ENCODE measurements at places on chromosomes 16 and 17. TPM values are rescaled to one million over a fixed set of nuclear protein-coding genes. Genes with fewer than 3 reads are reported as not detected.

CCL13 gene
- not detected for total RNA-seq

TIGD7 gene
- 4.8 TPM for total RNA-seq

SLFN14 gene
- total RNA-seq = 0.14 TPM

LDHD gene
- total RNA-seq = not detected

SLC9A5 gene
- total RNA-seq = 6.1 TPM

- DNase-seq = no peak
- H3K36me3 ChIP-seq = peaks cover 17% of the 10 kb centered on the region
- peaks cover 52% of the 10 kb centered on the region for H3K4me1 ChIP-seq
- H3K4me3 ChIP-seq = no peak overlapping the region
Observed at GRCh38 chr17:74746376-74746775, 2.1 kb upstream of the NHERF1 start.

DNA sequence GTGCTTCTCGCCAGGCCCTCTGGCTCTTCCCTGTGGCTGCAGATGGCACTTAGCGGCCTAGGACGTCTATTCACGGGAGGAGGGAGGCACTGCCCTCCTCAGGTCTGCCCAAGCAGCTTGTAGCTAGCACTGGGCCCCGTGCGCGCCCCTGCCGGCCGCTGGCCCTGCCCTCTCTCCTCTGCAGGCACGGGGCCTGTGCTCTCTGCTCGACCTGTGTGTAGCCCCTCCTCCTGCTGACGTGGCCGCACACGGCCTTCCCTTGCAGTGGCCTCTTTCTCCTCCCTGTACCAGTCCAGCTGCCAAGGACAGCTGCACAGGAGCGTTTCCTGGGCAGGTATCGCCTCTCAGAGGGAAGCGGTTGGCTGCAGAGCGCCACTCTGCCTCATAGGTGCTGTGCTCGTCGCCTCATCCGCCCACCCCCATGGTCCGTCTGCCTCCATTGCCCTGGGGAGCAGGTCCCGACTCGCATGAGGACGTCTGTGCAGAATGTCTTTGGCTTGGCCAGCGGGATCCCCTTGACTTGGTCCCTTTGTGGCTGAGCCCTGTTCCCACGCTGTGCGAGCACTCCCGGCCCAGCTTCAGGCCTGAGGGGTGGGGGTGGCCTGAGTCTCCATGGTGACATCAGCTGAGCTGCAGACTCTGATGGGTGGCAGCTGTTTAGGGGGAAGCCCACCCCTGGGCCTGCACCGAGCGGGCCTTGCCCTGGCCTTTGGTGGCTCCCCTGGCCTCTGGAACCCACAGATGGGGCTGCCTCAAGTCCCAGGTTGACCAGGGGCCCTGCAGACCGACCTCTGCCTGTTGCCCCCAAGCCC is 34.6 kb downstream of the TSC2 start:
- peaks cover 2% of the 10 kb centered on the region for H3K4me1 ChIP-seq
- H3K36me3 ChIP-seq = no peaks in the 10 kb centered on the region
- DNase-seq = no peak
- H3K4me3 ChIP-seq = no peak overlapping the region
- no peaks in the 10 kb centered on the region for H3K27me3 ChIP-seq

GRCh38 chr17:69142175-69142802 is 594 bp upstream of the ABCA6 start:
- H3K27me3 ChIP-seq = peaks cover 3% of the 10 kb centered on the region
- H3K36me3 ChIP-seq = no peaks in the 10 kb centered on the region
- no peak overlapping the region for H3K4me3 ChIP-seq
- no peak for DNase-seq
- H3K27ac ChIP-seq = no peak overlapping the region
- H3K4me1 ChIP-seq = no peaks in the 10 kb centered on the region

DNA sequence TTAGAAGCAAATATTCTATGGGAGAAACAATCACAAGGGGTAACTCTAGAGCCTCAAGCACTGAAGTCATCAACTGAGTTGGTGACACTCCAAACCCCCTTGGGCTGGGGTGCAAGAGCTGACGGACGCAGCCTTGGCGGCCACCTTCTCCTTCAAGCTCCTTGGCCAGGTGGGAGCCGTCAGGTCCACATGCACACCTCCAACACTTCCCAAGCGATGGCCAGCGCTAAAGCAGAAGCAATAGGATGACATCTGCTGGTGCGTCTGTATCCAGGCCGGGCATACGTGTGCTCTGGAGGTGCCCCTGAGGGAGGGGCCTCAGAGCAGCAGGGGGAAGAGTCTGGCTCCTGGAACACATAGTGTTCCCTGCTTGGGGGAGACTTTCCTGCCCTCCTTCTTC is 12.2 kb upstream of the FOXJ1 start:
- H3K36me3 ChIP-seq = peaks cover 34% of the 10 kb centered on the region
- H3K4me1 ChIP-seq = peaks cover 45% of the 10 kb centered on the region

- H3K4me3 ChIP-seq = no peak overlapping the region
- no peak for DNase-seq
- H3K27me3 ChIP-seq = peaks cover 26% of the 10 kb centered on the region
- no peaks in the 10 kb centered on the region for H3K36me3 ChIP-seq
- no peak overlapping the region for H3K27ac ChIP-seq
Observed at GRCh38 chr17:81650951-81651350, 5.4 kb downstream of the PDE6G start.
